Activated T-helper 9 cell treated with anti-CD3 and anti-CD28 coated beads, Interleukin-2, amount 50 U/mL, for 16 hours (primary cell): ENCODE measurements at places on chromosomes 4 and X.

DNA sequence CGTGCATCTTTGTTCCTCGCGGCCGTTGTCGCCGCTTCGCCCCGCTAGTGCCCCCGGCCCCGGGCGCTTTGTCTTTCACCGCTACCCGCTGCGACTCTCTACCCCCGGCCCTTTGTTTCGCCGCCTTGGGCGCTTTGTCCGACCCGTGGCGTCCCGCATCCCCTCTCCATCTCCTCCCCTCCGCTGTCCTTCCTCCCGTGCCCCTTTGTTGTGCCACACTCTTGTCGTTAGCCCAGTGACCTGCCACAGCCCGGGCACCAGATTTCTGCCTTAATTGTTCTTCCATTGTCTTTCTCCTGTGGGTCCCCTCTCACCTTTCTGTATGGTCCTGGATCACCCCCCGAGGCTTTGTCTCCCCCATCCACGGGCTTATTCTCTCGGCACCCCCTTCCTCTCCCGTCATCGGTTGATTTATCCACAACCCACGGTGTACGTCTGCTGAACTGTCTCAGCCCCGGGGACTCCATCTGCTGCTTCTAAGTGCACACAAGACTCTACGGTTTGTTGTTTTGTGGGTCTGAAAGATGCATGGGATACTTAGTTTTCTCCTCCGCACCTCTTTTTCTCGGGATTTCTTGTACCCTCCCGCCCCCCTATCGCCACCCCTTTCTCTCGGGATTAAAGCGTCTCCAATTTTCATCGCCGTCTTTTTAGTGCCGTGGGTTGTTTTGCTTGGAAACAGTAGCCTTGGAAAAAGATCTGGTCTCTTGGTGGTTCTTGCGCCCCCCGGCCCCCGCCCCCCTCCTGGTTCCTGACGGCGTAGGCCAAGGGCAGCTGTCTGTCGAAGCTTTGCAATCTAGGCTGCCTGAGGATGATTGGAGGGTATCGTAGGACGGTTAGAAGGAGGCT is 783 bp downstream of the RBPJ start:
- DNase-seq: peak; percentile 27

DNA sequence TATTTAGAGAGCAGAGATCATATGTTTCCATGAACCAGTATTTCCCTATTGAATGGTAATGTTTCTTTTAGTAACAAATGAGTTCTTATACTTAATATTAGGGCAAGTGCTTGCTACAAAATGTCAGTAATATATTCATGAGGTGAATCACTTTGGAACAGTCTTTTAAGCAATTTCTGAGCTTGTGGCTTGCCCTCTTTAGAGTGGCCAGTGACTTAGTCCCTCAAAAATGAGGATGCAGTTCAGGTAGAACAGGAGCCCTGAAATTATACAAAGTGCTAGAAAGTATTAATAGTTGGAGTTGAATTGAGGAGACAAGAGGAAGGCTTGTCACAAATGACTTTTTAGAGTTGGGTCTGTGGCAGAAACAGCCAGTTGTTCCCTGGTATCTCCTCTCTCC is 53.4 kb upstream of the PITX2 start:
- no peak for DNase-seq

DNA sequence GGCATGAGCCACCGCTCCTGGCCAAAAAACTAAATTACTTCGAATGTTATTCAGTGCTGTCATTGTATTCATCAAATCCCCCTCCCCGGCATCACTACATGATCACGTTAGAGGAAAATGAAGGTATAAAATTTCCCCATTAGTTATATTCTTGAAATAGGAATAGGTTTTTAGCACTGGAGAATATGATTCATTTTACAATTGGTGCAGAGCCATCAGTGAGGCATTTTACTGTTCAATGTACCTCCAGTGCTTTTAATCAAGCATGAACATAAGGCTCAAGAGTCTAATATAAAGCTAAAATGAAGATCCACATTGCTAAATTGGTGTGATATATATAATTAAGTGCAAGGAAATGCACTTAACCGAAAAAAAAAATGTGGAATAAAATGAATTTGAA is 18.3 kb downstream of the KLF3 start:
- DNase-seq: no peak

- no peak for DNase-seq
These were observed 206.5 kb upstream of the PDE5A start for GRCh38 chr4:119834906-119835612.

- DNase-seq: no peak
These were observed 99.7 kb upstream of the SLC7A11 start for GRCh38 chr4:138341739-138342415.

- no peak for DNase-seq
These were observed 32.6 kb downstream of the RELL1 start for GRCh38 chr4:37653601-37654000.

DNA sequence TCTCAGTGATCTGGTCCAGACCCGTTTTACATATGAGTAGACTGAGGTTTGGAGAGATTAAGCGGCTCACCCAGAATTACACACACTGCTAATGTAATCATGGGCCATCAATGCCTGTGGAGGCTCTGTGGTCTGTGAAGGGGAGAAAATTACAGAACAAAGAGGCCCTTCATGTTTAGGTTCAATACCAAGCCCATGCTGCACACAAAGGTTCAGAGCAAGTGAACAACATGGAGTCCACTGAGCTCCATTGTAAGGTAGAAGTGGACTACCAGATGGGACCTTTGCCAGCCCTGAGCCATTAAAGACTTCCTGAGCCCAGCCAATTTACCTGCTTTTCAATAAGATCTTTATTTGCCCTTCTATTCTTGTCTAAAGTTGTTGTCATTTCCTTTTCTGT is 109.8 kb downstream of the LUZP4 start:
- no peak for DNase-seq

- DNase-seq: no peak
These were observed 3.7 kb upstream of the RAB9A start for GRCh38 chrX:13685126-13685763.

DNA sequence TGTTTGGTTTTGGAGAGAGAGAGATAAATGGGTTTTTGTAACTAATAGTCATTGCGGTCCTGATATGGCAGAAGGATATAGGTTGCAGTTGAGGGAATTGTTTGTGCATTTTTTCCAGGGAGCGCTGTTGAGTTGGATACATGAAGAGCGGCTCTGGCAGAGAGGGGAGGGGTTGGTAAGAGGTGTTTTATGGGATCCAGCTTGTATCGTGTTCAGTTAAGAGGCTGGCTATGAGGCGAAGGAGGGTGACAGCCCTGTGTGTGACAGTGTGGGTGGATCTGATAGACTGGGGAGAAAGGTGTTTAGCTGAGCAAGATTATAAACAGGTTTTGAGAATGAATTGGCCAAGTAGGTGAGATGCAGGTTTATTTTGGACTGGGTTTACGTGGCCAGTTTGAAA is 1.5 kb downstream of the SPANXN4 start:
- DNase-seq: no peak

DNA sequence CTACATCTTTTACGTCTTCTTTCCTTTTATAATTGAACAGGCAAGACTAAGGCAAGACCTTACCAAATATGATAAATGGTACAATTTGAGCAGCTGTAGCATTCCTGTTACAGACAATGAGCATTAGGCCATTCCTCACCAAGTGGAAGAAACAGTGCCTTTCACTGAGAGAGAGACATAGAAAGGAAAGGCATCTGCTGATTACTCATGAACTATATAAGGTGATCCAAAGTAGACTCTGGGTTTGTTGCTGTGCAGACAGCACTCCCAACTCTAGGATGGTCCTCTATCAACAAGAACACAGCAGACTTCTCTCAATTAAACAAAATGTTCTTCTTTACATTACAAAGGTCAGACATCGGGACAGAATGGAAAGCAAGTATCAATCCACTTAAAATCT is 91.9 kb downstream of the FAM13A start:
- DNase-seq: no peak

DNA sequence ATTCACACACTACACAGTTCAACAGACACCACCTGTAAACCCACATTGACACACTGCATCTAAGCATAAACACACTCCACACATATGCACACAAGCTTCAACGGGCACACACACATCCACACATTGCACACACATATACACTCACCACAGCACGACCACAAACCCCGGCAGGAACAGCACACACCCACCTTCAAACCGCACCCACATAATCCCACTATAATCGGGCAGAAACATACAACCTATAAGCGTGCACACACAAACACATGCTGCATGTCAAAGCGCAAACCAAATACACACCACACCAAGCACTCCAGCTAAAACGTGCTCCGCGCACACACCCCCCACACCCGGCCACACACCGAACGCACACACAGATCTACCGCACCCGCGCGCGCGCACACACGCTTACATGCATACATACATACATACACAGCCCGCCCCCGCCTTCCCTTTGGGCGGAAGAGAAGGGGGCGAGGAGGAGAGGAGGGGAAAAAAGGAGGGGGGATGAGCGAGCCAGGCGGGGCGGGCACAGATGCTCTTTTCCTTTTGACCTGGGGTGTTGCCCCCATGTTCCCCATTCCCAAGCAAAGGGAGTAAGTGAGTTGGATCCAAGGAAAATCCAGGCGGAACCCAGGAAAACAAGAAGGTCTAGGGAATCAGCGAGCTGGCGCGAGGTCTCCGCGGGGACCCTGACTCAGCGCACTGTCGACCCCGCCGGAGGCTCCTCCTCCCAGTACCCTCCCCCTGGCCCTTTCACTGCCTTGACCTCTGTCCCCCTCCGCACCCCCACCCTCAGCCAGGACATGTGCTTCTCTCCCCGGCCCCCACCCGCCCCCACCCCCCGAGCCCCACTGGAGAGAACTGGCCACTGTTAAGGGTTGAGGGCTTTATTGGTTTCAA is 9.9 kb downstream of the ARHGAP36 start:
- DNase-seq: no peak

- DNase-seq: no peak
These were observed 82.1 kb downstream of the PPP2R2C start for GRCh38 chr4:6390356-6390755.

DNA sequence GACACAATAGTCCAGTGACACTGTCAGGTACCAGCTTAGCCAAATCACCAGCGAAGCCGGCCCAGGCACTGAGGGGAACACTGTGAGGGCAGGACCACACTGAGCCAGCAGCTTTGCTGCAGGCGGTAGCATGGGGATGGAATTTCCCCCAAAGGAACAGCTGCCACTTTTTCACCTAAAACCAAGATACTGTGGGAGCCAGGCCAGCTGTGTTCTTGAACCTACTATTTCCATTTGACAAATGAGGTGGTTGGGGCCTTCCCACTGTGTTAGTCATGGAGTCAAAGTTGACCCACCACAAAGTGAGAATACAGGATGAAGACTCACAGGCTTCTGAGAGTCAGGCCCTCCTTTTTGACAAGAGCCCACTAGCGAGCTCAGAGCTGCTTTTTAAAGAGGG is 70.7 kb upstream of the SH3RF1 start:
- no peak for DNase-seq

DNA sequence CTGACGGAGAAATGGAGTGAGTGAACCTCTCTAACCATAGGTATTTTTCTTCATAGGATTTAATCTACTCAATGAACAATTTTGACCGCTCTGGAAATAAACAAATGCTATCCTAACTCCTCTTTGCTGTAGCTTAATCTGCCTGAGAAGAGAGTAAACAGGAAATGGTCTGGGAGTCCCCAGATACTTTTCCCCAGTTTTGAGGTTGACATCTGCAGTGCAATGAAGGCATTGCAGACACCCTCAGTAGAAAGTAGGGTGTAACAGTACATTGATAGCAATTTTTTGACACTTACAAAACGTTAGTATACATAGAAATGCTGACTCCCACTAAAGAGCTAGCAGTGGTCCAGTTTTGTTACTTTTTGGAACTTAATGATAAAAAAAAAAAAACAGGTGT is 495.9 kb upstream of the FAM241A start:
- no peak for DNase-seq

GRCh38 chr4:139451997-139452396 is 1.9 kb upstream of the RAB33B start:
- no peak for DNase-seq

DNA sequence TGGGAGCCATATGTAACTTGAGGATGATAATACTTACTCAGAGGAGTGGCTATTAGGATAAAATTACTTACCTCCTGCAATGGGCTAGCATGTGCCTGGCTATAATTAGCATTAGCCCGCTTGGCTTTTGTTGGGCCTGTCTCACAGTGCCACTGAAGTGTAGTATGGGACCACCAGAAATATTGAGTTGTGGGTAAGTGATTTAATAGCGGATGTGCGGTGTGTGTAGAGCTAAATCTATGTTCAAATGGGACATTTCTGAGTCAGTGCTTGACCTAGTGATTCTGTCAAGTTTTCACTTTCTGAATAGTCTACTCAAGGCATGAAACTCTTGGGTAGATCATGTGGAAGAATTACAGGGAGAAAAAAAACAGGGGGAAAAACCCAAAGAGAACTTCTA is 3.5 kb upstream of the CLNK start:
- no peak for DNase-seq

- DNase-seq: no peak
These were observed 330.1 kb downstream of the BMPR1B start for GRCh38 chr4:95087657-95088455.

DNA sequence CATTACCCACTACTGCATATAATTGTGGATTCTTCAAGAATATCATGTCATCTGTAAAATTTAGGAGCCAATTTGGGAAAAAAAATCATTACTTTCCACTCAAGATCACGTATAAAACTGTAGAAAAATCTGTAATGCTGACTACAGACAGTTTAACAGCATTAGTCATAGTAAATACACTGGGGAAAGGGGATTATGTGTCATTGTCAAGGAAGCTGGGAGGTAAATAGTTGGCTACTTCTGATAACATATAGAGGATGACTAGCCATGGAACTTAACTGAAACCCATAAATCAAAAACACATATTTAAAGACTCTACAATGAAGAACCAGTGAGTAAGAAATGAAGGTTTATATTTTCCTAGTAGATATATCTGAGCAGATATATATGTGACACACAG is 1666.4 kb upstream of the IGFBP7 start:
- no peak for DNase-seq

- no peak for DNase-seq
These were observed 102.3 kb downstream of the F11 start for GRCh38 chr4:186368281-186368680.

DNA sequence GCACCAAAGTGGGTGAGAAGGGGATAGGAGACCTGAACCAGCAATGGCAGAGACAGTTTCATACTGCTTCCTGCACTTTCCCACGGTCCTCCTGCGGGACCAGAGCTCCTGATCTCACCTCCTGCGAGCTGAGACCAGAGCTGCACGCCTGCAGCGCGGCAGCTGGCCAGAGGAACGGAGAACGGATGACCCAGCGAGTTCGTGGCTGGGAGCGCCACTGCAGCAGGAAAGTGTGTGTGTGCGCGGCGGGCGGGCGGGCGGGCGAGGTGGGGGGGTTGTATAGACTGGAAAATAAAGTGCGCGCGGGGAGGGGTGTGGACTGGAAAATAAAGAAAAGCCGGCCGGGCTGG is 16.5 kb downstream of the MCF2 start:
- no peak for DNase-seq

- no peak for DNase-seq
These were observed 23.2 kb downstream of the VEGFC start for GRCh38 chr4:176769514-176769913.

DNA sequence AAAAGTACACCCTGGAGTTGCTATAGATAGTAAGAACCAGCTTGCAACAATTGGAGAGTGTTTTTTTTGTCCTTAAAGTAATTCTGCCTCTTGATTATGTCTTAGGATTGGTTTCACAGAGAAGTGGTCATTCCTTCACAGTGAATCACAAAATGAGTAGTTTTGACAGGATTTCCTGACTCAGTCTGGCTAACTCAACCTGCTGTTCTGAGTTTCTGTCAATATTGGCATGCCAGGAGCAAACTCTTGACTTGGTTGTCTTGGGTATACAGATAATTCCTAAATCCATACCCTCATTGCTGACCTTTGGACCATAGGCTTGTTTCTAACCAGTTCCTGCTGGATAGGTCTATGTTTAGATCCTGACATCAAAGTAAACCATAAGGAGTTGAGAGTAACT is 9.4 kb downstream of the FHIP1A start:
- no peak for DNase-seq
